ENCODE measurements at places on chromosomes 1 and 21. TPM values are rescaled to one million over a fixed set of nuclear protein-coding genes. Genes with fewer than 3 reads are reported as not detected.

GRCh38 chr1:224368409-224368808 lies 11.7 kb downstream of the CNIH4 start:
- DNase-seq: peak; percentile 37

- peak; percentile 54 for DNase-seq
Observed at GRCh38 chr1:37793773-37794371, at the start of gene MANEAL. Gene MANEAL (plus strand): TSS chr1:37793847. CDS start chr1:37794183, 336 bp downstream.

DNA sequence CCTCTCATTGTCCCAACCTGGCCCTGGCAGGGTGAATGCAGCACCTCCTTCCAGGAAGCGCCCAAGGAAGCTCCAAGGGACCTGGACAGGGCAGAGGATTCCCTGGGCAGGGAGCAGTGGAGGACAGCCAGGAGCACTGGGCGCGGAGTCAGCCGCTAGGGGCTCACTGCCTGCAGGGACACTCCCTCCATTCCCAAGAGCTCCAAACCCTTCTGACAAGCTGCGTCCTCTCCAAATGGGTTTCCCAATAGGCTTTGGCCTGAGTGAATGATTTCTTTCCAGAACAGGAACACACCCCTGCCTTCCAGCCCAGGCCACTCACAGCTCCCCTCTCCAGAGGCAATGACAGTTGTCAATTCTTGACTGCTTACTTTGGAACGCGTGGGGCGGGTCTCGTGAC lies 128.5 kb upstream of the EDN2 start:
- no peak for DNase-seq

GRCh38 chr1:177659281-177659680 lies 310.6 kb downstream of the SEC16B start:
- DNase-seq: no peak

GRCh38 chr21:42238185-42238934 lies 19.4 kb downstream of the ABCG1 start:
- no peak for DNase-seq

DNA sequence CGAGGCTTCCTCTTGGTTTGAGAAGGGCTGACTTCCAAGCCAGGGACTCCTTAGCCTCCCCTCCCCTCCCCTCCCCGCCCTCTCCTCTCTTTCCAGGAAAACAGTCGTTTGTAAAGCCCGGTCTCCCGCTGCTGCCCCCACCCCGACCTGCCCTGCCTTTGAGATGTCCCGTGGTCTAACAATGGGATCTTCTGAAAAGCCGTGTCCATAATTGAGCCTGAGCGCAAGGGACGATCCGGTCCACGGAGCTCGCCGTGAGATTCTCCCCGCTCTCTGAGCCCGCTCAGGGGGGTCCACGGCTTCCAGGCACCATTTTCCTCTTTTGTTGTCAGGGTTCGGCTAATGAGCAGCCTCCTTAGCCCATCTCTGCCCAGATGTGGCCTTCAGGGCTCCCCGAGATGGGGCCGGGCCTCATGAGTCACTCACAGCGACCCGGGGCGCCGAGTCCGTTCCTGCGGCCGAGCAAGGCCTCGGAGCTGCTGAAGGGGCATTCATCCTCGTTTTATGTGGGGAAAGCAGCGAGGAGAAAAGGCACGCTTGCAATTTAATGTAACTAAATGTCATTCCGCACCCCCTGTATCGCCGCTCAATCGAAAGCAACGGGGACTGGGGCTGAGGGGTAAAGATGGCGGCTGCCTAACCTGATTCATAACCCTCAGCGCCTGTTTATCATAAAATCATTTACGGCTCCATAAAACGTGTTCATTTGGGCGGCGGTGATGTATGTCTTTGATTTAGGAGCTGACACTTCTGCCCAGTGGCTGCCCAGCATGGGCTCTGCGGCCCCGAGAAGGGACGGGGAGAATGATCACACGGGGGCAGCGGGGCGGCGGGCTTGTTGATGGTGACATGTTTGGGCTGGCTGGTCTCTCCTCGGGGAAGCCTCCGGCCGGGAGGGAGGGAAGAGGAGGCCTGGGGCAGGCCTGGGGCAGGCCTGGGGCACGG lies 232.6 kb upstream of the C1orf174 start:
- DNase-seq: no peak

DNA sequence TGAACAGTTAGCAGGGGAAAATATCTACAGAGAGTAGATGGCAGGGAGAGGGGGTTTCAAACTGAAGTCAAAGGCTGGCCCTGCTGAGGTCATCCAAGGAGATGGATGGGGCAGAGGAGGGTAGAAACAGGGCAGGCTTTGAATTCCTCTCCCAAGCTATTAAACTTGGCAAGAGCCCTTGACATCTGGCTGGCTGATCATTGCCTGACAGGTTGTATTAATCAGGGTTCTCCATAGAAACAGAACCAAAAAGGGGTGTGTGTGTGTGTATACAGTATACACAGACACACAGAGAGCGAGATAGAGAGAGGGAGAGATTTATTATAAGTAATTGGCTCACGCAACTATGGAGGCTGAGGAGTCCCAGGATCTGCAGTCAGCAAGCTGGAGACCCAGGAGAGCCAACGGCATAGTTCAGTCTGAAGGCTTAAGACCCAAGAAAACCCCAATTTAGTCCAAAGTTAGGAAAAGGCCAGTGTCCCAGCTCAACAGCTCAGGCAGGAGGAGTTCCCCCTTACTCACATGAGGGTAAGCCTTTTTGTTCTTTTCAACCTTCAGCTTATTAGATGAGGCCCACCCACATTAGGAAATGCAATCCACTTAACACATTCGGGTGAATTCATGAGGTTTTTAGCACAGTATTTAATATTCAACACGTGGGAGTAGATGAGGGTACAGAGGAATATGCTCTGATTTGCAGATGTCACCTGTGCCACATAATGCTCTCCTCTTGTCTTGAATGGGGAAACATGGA lies 46.7 kb upstream of the HAO2 start:
- DNase-seq: no peak

GRCh38 chr1:30697571-30698376 lies 25.6 kb downstream of the MATN1 start:
- DNase-seq: peak; percentile 33

DNA sequence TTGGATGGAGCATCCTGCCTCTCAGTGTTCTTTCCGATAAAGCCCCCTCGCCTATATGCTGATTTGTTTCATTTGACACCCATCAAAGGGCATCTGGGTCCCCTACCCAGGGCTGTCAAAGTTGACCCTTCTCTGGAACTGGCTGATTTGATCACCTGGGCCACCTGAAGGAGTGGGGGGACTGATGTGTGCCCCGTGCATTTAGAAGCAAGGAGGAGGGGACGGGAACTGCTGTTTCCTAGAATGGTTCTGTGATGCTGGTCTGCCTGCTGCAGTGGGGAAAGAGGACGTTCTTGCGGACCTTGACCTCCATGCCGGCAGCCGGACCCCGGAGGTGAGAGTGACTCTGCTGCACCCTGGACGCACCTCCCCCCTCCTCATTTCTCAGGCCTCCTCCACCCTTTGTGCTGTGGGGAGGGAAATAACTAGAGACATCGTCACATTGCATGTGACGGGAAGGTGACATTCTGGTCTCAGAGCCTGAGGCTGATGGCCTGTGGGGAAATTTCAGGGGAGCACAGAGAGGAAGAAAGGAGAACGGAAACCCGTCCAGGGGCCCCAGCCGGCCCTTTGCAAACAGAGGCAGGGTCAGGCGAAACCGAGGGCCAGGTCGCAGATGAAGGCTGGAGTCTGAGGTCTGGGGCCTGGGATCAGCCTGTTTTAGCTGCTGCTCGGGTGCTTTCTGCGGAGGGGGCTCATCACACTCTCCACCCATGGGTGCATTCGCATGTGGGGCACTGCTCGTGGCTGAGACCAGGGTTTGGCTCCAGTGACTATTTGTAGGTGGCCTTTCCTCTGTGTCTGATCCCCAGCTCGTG lies 25.7 kb downstream of the CRYAA start:
- DNase-seq: no peak

DNA sequence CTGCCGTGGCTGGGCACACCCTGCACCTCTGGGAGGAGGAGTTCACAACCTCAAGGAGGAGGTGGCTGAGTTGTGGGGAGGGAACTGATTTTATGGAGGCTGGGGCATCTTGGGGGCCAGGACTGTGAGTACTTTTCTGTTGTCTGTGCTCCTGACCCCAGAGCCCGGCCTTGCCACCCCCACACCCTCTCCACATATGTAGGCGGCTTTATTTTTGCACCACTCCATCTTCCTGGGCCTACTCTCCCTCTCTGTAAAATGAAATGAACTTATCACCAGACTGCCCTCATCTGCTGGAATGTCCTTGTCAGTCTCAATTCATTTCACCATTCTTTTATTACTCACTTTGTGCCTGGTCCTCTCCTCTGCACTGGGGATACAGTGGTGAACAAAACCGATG lies 12.8 kb downstream of the FOXD2 start:
- no peak for DNase-seq

GRCh38 chr1:114207635-114208034 lies 54.0 kb upstream of the SYT6 start:
- DNase-seq: no peak

DNA sequence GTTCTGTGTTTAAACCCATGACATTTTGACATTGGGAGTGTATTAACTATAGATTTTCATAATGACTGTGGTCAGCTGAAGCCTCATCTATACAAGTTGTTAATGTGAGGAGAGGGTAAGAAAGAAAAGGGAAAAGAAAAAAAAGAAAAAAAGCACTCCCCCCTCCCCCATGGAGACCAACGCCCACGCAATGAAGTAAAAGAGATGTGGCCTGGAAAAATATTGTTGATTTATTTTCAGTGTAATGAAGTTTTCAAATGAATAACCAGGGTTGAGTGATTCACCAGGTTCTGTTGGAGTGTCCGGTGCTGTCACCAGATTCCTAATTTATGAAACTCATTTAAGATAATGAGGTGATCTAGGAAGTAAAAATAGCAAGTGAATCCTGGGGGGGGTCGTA lies 4.7 kb downstream of the RNF220 start:
- DNase-seq: no peak

DNA sequence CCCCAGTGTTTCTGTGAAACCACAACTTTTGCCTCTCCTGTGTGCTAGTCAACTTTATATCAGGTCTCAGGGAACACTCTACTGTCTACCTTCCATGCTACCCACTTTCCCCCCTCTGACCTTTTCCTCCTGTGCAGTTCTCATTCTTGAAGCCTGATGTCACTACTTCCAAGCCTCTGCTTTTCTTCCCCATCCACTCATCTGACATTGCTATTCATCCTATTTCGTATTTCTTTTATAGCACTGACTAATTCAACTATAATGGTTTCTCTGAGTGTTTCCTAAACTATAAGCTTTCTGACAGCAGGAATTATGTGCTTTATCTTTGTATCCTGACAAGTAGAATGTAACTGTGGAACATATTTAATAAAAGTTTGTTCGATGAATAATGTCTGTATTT lies 18.2 kb upstream of the DPH5 start:
- DNase-seq: peak; percentile 70

GRCh38 chr21:27047658-27048314 lies 80.9 kb upstream of the ADAMTS5 start:
- peak; percentile 79 for DNase-seq

GRCh38 chr1:6523566-6523965 lies 30.7 kb downstream of the NOL9 start:
- DNase-seq: peak; percentile 37

GRCh38 chr1:216722821-216723220 lies 408 bp downstream of the ESRRG start:
- no peak for DNase-seq

- no peak for DNase-seq
Observed at GRCh38 chr1:46996659-46997281, 26.7 kb upstream of the CYP4X1 start.

GRCh38 chr1:8863794-8864233 lies 14.7 kb downstream of the ENO1 start:
- no peak for DNase-seq

GRCh38 chr1:246750752-246751151 lies 26.5 kb downstream of the SCCPDH start:
- DNase-seq: no peak

DNA sequence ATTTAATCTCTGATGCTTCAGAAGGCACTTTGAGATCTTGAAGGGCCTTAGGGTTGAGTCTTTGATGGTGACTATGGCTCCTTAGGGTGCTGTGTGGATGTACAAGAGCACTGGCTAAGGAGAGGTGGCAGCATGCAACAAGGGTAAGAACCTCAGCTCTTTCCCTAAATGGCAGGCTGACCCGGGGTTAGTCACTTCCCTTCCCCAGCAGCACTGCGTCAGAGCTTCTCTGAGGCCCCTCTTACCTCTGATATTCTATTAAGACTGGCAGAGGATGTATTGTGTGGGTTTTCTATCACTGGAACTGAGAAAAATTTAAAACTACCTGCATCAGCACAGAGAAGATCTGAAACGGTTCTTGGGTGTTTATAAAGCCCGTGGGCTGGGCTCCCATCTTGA lies 11.8 kb downstream of the C1orf116 start:
- peak; percentile 37 for DNase-seq

DNA sequence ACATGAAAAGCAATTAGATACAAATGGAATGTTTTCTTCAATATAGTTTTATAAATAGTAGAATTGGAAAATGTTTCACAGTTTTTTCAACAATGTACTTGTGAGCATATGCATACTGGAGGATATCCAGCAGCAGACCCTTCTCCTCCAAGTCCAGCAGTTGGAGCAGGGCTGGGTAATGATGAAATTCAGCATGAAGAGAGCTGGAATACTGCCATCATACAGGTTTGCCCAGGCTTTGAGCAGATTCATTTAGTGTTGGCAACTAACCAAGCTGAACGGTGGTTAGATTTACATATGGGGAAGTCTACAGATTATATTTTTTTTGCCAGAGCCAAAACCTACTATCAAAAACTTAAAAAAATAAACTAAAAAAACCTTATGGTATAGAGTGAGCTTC lies 38.3 kb downstream of the WDR3 start:
- DNase-seq: peak; percentile 15

DNA sequence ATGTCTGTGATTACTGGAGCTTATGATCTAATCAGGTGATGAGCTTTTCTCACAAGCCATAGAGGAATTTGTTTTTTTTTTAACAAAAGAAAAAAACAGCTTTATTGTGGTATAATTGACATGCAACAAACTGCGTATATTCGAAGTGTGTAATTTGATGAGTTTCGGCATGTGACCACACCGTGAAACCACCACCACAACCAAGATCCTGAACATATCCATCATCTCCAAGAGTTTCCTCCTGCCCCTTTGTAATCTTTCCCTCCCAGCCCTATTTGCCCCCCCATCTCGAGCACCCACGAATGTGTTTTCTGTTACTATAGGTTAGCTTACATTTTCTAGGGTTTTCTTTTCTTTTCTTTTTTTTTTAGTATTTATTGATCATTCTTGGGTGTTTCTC lies 4.7 kb downstream of the PGBD2 start:
- no peak for DNase-seq

The CLEC20A gene
- not detected for polyA plus RNA-seq

The TMEM50A gene
- 63.9 TPM for polyA plus RNA-seq

The OLFML2B gene
- 0.80 TPM for polyA plus RNA-seq

The MNDA gene
- not detected for polyA plus RNA-seq

The KRTAP13-2 gene
- not detected for polyA plus RNA-seq

The CD1B gene
- polyA plus RNA-seq: not detected

The HCN3 gene
- polyA plus RNA-seq: 2.9 TPM

The TNFSF18 gene
- polyA plus RNA-seq: 0.12 TPM

The CCDC17 gene
- 0.30 TPM for polyA plus RNA-seq

The PITHD1 gene
- 31.8 TPM for polyA plus RNA-seq

The FAM167B gene
- polyA plus RNA-seq: 0.59 TPM

The PRRX1 gene
- 54.7 TPM for polyA plus RNA-seq

The HLX gene
- polyA plus RNA-seq: 5.9 TPM

The TDRD5 gene
- not detected for polyA plus RNA-seq

Measured in IMR-90 (cell line).